ENCODE measurements at places on chromosomes 6 and 20.

- no peak for DNase-seq
Observed at GRCh38 chr20:15565786-15566185, 1007.5 kb downstream of the KIF16B start.

DNA sequence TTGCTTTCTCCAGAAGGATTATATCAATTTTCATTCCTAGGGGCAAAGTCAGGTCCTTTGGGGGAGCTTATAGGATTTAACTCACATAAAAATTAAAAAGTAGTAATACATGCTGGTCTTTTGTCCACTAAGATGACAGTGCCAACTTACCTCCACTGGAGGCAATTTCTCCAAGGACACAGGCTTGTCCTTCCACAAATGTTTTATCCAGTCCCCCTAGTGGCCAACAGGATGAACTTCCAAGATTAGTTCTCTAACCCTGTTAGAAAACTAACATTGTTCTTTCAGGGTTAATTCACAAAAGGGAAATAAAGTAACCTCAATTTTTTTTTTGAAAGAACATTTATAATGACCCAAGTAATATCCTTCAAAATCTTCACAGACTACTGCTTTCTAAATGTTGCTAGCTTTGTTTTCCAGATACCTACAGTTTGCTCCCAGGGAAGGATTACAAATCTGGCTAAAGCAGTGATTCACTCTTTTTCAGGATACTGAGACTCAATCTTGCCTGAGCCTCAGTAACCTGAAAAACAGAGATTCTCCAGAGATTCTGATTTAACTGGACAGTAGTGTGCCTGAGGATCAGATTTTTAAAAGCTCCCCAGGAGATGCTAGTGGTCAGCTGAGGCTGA lies 31.7 kb upstream of the UBR2 start:
- no peak for DNase-seq

GRCh38 chr6:11278207-11278559 lies 45.7 kb upstream of the NEDD9 start:
- no peak for DNase-seq

GRCh38 chr20:37850724-37851355 lies 52.1 kb upstream of the VSTM2L start:
- no peak for DNase-seq

DNA sequence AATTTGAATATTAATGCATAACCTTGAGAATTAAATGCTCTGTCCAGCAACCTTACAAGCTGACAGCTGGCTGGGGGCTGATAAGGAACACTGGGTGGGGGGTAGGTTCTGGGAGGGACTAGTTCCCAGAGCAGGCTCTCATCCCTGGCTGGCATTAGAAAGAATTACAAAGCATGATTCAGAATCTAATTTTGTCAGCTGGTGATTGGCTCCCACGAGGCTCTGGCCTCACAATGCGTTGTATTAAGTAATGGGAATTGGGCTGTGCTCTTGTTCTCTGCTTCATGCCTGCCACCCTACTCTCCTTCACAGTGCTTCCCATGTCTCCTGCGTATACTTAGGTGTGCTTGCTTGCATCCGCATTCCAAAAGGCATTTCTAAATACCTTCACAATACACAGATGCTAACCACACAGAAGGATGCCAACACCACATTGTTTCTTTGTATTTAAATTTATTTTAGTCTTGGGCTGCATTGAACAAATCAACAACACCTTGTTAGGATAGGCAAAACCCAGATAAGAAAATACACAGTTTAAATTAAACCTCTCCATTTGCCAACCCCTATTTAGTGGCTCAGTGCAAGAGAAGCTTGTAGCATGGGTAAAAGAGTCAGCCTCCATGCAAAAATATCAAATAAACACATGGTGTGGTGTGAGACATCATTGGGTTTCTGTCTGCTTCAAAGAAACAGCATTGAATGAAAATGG lies 434.5 kb upstream of the JAG1 start:
- no peak for DNase-seq

DNA sequence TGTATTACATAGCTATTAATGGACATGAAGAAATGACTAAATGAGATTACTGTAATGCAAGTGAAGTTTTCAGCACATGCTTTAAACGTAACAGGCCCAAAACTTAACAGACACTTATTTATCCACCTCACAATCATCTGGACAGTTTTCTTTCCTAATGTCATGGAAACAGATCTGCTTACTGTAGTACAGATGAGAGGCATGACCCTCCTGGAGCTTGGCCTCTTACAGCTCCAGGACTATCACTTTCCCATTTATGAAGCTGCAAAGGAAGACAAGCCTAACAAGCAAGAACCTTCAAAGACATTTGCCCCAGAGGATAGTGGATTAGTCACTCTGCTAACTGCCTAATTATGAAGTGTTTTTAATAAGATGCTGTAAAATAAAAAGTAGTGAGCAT lies 419.3 kb downstream of the PHF3 start:
- DNase-seq = no peak

DNA sequence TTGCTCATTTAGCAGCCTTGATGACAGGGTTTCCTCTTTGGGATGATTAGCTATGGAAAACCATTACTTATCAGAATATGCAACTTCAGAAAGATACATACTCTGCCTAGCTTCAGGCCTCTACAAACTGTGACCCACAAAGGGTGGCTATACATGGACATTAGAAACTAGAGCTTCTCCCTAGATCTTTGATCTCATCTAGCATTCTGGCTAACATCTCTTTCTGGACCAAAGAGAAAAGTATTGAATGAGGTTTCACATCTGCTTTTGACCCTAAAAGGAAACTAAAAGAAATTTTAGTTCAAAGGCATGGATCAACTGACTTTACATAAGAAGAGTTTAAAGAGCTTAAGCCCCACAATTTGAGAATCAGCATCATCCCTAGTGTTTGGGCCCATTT lies 12.4 kb upstream of the HMGN3 start:
- DNase-seq = no peak

GRCh38 chr6:118548613-118549012 lies 517 bp downstream of the PLN start:
- no peak for DNase-seq

GRCh38 chr20:58245181-58245891 lies 16.9 kb upstream of the ANKRD60 start:
- DNase-seq = no peak

DNA sequence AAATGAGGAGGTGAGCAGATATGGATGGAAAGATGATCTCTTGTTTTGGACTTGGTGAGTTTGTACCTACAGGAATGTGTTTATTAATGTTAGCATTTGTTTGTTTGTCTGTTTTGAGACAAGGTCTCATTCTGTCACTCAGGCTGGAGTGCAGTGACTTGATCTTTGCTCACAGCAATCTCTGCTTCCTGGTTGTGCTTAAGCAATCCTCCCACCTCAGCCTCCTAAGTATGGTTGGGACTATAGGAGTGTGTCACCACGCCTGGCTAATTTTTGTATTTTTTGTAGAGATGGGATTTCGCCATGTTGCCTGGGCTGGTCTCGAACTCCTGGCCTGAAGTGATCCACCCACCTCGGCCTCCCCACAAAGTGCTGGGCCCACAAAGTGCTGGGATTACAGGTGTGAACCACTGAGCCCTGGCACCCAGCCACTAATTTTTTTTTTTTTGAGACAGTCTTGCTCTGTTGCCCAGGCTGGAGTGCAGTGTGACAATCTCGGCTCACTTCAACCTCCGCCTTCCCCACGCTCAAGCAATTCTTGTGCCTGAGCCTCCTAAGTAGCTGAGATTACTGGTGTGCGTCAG lies 7.1 kb downstream of the CASP8AP2 start:
- DNase-seq = no peak

DNA sequence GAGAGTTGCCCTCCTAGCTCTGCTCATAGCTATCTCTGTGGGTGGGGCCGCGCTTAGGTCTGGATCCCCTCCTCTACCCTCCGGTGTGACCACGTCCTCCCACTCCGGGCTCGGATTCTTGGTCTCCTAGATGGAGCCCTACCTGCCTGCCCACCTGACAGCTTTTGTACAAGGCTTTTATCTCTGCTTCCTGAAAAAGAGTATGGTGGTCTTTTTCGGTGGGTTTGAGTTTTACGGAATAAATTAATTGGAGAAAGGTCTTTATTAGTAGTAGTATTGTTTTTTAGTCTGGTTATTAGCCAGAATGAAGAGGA lies 773 bp downstream of the SMAP1 start:
- no peak for DNase-seq

Measured in C1 segment of cervical spinal cord (tissue), 14 donors.